ENCODE measurements at places on chromosomes 4 and X.

- DNase-seq: no peak
Observed at GRCh38 chrX:46811121-46811520, 25.7 kb upstream of the RP2 start.

GRCh38 chrX:2897311-2897689, 31.8 kb downstream of the ARSD start:
- no peak for DNase-seq

DNA sequence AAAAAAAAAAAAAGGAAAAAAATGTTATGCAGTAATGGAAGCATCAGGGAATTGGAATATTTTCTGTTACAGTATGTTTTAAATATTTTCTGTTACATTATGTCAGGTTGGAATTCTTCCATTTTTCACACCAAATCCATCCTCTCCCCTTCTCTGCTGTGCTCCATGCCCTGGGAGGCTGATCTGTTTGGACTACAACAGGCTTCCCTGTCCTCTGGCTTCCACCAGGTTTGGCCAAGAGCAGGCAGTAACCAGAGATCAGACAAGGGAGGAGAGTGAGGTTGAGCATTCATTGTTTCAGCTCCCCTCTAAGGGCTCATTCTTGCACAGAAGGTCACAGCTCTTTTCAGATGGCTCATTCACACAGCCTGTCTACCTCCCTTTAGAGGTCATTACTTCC, 11.7 kb upstream of the TMEM184C start:
- DNase-seq: no peak

DNA sequence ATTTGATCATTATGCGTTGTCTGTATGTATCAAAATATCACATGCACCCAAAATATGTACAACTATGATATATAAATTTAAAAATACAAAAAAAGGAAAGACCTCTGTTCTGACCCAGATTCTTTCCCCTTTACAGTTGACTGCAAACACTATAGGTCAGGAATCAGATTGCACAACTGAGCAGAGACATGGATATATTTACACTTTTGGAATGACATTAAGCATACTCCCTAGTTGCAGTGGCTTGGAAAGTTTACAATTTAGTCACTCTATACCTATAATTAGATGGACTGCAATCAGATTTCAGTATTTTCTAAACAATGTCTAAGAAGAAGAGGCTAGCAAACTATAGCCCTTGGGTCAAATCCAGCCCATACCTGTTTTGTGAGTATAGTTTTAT, 98.5 kb upstream of the INPP4B start:
- no peak for DNase-seq

DNA sequence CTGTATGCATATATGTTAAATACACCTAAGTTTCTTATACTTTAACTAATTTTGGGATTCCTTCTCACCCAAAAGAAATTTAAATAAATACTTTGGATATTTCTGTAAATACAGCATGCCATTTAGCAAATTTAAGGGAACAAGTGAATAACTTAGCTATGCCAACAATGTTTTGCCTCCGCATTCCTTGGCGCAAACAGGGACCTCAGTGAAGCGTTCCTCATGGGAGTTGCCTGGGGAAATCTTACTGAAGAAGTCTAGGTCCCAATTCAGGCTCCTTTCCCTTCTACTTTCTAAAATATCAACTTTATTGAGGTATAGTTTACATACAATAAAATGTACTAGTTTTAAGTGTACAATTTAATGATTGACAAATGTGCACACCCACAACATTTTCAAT, 25.0 kb downstream of the COL4A5 start:
- DNase-seq: peak; percentile 4
